ELF-1 (cell line): ENCODE measurements at places on chromosomes 13 and 19.

GRCh38 chr13:44872751-44873150 lies 116.5 kb downstream of the NUFIP1 start:
- no peak for DNase-seq

- DNase-seq, result no peak
Measured at GRCh38 chr13:110664673-110665072, 41.2 kb downstream of the CARS2 start.

- DNase-seq, result peak; percentile 44
Measured at GRCh38 chr13:99028890-99029289, 51.0 kb upstream of the DOCK9 start.

DNA sequence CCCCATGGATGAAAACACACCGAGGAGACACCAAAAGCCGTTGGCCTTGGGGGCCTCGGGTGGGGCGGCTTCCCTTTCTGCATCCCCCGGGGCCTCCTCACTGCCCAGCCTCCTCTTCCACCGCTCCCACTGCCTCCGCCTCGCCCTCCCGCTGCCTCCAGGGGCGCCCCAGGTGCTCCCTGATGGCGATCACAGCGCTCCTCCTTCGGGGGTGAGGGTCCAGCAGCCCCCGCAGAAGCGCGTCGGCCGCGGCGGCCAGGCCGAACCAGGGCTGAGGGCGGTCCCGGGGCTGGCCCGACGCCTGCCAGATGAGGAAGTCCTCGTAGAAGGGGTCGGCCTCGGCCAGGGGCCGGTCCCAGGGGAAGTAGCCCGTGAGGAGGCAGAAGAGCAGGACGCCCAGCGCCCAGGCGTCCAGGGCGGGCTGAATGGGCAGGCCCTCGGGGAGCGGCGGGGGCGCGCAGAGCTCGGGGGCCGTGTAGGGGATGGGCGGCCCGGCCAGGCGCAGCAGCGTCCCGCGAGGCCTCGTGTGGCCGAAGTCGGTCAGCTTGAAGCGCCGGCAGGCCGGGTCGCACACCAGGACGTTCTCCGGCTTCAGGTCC lies 7.2 kb downstream of the SBK2 start:
- no peak for DNase-seq

DNA sequence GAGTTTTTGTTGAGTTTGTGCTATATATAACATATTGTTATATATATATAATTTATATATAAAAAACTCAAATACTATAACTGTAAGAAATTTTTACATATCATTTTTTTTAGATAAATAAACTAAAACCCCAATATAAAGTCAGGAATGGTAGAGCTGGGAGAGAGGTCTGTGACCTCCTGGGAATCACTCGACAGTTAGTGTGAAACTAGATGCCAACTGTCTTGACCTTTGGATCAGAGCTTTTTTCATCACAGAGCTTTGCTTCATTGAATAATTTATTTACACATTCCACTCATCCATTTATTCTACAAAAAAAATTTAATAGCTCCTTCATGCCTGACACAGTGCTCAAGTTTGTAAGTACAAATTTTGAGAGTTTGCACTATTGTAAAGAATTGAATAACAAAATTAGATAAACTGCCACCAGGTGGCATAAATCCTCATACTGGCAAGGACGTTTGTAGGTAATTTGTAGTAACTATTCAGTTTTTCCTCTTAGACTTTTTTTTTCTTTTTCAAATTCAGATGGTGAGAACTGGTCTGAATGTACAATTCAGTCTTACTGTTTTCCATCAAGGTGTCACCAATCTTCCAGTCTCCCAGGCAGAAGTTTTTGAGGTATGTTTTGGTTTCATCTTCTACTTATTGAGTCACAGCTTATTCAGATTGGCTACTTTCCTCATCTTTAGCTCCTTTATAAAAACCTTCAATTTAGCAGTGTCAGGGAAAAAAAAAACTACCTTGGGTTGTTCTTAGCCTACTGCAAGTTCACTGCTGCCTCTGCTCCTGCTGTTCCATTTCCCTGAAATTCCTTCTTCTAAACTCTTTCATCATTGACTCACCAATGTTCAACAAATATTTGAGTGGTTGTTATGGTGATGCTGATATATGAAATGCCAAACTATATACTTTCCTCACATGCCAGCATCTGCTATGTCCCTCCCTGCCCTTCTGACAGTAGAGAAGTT lies 28.7 kb downstream of the LACC1 start:
- DNase-seq, result no peak

DNA sequence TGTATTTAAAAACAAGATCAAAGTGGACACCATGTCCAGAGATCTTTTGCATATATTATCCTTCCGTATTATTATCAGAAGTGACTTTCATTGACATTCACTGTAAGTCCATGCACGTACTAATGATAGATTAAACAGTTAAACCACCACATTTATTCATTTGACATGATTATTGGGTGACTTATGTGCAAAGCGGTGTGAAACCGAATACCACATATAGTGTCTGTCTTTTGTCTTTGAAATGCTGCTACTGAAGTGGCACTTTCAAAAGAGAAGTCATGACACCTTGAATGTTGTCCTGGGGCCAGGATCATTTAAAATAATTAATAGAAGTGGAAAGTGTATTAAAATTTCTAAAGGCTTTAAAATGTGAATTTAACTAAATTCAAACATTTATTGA lies 100.1 kb downstream of the ERCC5 start:
- no peak for DNase-seq

DNA sequence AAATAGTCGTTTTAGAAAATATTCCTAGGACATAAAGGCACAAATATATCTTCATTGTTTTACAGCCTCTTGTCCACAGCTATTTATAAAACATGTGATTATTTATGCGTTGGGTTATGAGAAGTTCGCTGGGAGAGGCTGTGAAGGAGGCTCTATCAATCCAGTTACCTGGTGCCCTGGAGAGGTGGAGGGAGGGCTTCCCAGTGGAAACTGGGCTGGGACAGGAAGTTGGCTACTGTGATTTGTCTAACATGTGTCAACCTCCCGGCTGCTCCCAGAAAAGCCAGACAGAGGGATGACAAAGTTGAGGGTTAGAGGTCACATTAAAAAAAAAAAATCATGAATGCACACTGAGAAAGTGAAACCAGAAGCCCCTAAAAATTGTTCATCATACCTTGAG lies 346.5 kb downstream of the ZNF536 start:
- DNase-seq, result no peak

GRCh38 chr13:32031815-32032370 lies 319 bp downstream of the FRY start:
- DNase-seq, result no peak

DNA sequence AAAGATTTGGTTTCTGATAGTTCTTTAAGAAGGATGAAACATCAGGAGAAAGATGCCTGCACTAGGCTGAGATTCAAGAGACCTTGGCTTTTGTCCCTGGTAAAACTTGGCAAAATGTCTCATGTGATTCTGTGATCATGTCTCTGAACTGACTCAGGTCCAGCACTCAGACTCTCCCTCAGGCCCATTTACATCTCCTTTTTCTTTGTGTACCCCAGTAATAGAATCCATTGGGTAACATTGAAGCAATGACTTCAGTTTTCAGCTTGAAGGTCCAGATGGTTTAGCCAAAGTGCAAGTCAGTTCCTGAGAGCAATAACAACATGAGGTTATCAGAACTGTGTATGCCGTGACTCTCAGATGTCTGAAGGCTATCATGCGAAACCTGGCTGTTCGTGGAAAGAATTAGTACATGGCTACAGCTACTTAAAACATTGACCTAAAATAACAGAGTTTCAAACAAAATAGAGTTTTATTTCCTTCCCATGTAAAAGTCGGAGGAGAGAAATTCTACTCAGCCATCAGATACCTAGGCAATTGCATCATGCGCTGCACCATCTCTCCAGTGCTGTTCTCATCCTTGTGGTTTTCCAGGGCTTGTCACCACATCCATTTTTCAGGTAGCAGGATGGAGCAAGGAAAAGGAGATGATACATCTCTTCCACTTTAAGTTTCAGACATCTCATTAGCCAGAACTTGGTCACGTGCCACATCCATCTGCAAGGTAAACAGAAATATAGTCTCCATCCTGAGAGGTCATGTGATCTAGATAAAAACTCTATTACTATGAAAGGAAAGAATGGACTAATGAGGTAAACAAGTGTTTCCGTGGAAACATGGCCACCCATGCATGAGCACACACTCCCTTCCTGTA lies 117.3 kb downstream of the POSTN start:
- DNase-seq, result no peak

DNA sequence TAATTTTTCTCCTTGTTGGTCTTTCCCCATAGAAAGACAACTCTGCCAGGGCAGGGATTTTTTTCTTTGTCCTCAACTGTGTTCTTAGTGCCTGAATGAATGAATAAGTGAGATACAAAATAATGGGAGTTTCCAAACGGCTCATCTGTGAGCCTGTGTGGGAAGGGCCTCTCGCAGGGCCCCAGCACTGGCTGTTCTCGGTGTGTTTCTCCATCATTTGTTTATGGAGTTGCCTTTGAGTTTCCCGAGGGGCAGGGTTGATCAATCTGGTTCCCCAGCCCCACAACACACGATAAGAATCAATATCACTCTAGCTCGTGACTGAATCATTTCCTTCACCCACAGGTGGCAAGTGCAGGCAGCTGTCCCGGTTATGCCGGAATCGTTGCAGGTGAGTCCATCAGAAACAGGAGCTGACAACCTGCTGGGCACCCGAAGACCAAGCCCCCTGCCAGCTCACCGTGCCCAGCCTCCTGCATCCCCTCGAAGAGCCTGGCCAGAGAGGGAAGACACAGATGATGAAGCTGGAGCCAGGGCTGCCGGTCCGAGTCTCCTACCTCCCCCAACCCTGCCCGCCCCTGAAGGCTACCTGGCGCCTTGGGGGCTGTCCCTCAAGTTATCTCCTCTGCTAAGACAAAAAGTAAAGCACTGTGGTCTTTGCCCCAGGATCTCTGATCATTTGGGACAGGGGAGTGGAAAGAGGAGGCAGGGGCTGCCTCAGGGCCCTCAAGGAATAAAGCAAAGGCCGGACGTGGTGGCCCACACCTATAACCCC lies 14.9 kb downstream of the FXYD5 start:
- DNase-seq, result no peak

- no peak for DNase-seq
Measured at GRCh38 chr13:51630288-51630615, 46.0 kb downstream of the WDFY2 start.

- peak; percentile 43 for DNase-seq
Measured at GRCh38 chr13:95641291-95642027, 3.0 kb downstream of the DZIP1 start.

- DNase-seq, result no peak
Measured at GRCh38 chr13:45434556-45435371, 16.6 kb upstream of the SLC25A30 start.

DNA sequence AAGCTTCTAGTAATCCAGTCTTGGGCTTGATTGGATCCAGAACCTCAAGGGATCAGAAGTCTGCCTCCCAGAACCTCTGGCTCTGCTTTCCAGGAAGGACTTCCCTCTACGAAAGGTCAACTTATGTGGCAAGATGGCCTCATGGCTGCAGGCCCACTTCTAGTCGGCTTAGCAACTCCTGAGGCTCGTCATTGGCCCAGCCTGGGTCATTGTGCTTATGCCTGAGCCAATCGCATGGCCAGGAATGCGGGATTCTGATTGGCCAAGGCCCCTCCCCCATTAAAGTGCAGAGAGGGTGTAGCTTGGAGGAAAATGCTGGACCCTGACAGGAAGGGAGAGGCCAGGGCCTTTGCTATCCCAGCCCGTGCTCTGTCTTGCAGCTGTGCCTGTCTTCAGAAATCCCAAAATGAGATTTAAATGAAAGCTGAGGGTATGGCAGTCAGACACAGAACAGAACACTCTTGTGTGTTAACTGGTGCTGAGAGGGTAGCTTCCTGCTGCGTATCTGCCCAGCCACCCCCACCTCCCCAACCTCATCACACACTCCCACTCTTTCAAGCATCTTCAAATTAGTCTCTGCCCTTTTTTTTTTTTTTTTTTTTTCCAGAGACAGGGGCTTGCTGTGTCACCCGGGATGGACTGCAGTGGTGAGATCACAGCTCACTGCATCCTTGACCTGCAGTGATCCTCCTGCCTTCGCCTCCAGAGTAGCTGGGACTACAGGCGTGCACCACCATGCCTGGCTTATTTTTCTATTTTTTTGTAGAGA lies 5.5 kb upstream of the CCNE1 start:
- peak; percentile 67 for DNase-seq

GRCh38 chr13:110233181-110233950 lies 73.6 kb downstream of the COL4A1 start:
- DNase-seq, result no peak

DNA sequence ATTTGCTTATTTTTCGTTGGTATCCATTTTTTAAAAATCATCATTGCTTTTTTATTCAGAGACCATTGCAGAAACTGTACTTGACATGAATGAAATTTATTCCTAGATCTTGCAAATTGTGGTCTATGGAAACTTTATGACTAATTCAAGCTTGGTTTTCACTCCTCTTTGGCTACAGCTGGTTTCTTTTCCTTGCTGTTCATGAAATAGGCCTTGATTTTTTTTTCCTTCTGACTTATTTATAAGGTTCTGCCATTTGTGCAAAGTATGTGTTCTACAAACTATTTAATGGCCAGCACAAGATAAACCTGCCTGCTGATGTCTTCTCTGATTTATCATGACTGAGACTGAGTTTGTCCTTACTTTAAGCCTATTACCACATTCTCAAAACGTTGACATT lies 764.0 kb upstream of the SLITRK5 start:
- no peak for DNase-seq

DNA sequence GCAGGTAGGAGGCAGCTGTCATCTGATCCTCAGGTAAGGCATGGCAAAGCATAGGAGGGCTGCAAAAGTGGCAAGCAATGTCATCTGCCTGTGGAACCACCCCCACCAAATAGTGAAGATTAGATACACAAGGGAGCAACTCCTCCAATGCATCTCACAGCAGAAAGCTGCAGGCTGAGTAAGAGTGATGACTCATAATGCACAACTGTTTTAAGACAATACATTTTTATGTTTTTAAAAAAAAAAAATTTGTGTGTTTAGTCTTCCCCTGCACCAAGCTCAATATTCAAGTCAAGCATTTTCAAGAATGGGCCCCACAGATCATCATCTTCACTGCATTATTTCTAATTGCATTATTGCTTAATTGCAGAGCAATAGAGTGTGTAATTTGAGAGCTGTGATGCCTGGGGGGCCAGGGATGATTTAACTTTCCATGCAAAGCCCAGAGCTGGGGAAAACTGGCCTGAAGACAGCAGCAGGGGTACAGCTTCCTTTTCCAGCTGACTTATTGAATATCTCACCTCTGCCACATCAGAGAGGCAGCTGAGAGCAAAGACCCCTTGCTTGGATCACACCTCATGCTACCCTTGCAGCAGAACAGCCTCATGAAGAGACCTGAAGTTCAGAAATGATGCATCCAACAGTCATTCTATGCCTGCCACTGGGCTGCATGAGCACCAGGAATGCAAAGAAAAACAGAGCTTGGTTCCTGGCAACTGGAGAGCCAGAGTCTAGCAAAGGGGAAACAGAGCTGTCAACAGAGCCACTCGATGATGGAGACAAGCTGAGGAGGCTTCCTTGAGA lies 22.7 kb upstream of the POP4 start:
- DNase-seq, result no peak

- peak; percentile 99 for DNase-seq
Measured at GRCh38 chr19:37317403-37318209, 53.3 kb upstream of the ZNF527 start.

GRCh38 chr19:15181394-15181793 lies 19.4 kb downstream of the NOTCH3 start:
- no peak for DNase-seq
